ENCODE measurements at places on chromosomes 1 and 21. TPM values are rescaled to one million over a fixed set of nuclear protein-coding genes. Genes with fewer than 3 reads are reported as not detected.

PCP4 gene
- 0.92 TPM for total RNA-seq

AMY2A gene
- 9,792 TPM for total RNA-seq

COL8A2 gene
- total RNA-seq: 1.8 TPM

LAD1 gene
- total RNA-seq: 44.0 TPM

FASLG gene
- total RNA-seq: not detected

DNA sequence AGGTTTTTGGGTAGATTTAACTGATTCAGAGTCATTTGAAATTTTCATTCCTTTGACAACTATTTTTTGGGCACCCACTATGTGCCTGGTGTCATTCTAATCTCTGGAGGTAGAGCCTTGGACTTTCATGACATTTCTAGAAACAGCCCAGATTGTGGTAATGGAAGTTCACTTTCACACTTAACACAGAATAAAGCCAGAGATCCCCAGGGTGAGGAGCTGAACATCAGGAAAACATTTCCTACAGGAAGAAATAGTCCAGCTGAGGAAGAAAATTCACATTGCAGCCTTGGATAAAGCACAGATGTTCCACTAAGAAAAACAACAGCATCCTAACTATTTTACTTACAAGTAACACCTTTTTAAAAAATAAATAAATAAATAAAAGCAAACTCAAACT lies 102.4 kb upstream of the KRTAP19-8 start:
- DNase-seq: no peak

DNA sequence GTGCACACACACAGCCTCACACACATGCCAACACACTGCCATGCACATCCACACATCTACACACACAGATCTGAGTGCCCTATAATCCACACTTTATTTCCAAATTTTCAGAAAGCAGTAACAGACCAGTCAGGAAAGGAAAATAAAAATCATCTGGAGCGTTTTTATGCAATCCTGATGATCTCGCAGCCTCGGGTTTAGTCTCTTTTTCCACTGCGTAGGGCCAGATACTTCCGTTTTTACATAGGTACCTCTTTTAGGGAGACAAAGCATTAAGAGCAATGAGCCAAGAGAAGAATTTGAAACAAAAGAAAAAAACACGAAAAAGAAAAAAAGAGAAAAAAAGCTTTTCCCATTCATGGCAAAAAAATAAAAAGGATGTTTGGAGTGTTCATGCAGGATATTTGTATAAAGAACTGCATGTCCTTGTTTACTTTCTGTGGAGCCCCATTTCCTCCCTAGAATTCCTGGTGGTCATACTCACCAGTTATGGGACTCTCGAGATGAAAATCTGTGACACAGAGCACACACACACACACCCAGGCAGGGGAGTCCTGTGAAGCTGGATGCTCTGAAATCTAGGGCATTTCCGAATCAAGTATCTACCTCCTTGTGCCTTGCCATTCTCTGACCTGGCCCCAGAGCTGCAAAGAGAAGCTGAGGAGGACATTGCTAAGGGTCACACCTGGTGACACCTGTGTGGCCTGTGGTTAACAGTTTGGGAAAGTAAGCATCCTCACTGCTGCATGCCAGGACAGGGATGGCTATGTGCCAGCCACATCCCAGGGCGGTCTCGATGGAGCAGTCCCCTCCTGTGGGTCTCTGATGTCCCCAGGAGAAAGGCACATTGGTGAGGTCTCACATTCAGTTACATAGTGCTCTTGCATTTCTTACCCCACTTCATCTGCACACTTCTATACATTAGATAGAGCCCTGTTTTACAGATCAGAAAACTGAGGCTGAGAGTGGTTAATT lies 83.6 kb downstream of the RUNX1 start:
- DNase-seq: no peak

DNA sequence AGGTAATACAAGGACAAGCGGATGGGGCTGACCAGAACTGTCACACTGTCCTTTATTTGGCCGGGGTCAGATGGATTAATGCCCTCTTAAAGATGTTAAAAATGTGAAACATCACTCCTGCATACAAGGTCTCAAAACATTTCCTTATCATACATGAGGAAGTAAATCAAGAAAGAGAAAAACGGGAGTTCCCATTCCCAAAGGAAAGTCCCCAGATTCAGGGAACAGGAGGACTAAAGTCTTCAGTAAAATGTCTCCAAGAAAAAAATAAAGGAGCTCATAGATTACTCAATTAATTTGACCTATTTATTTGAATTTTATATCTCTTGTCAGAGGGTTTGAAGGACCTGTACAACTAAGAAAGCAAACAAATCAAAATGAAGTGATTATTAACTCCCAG lies 13.4 kb upstream of the HSD11B1 start:
- DNase-seq: no peak

DNA sequence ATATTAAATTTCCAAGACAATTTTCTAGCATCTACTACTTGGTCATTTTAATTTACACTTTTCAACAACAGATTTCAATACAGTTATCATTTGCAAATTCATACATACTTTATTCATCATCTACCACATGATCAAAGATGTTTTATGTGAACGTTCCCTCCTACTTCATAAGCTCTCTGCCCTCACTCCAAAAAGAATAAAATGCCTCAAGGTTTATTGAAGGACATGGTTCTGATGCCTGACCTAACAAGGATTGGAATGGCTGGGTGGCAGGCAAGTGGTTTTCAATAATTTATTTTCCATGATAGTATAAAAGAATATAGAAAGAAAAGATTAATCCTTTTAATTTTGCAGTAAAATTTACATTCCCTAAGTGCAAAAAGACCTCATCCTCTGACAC lies 5.4 kb downstream of the CDKN2C start:
- DNase-seq: no peak

- no peak for DNase-seq
These were observed 89.7 kb downstream of the SLC45A1 start for GRCh38 chr1:8407652-8408051.

- no peak for DNase-seq
These were observed 963.8 kb upstream of the B3GALT2 start for GRCh38 chr1:194150242-194150641.

GRCh38 chr21:42655796-42656770 lies 2.7 kb downstream of the PDE9A start:
- no peak for DNase-seq

GRCh38 chr1:79679916-79680315 lies 673.4 kb upstream of the ADGRL4 start:
- no peak for DNase-seq

GRCh38 chr1:89951766-89952604 lies 42.9 kb upstream of the ZNF326 start:
- no peak for DNase-seq

- no peak for DNase-seq
These were observed 97.4 kb downstream of the GIPC2 start for GRCh38 chr1:78143152-78143551.

DNA sequence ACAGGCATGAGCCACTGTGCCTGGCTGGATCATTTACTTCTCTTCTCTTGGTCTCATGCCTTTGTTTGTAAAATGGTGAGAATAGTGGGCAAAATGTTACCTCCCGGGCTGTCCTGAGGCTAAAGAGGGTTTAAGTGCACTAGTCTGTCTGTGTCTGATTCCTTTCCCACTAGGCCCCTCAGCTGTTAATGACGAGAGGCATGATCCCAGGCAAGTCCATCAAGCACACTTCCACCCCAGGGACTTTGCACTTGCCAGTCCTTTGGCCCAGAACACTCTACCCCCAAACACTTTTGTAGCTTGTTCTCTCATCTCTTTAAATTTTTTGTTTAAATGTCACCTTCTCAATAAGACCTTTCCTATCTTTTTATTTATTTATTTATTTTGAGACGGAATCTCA lies 13.8 kb upstream of the EPB41 start:
- peak; percentile 2 for DNase-seq

DNA sequence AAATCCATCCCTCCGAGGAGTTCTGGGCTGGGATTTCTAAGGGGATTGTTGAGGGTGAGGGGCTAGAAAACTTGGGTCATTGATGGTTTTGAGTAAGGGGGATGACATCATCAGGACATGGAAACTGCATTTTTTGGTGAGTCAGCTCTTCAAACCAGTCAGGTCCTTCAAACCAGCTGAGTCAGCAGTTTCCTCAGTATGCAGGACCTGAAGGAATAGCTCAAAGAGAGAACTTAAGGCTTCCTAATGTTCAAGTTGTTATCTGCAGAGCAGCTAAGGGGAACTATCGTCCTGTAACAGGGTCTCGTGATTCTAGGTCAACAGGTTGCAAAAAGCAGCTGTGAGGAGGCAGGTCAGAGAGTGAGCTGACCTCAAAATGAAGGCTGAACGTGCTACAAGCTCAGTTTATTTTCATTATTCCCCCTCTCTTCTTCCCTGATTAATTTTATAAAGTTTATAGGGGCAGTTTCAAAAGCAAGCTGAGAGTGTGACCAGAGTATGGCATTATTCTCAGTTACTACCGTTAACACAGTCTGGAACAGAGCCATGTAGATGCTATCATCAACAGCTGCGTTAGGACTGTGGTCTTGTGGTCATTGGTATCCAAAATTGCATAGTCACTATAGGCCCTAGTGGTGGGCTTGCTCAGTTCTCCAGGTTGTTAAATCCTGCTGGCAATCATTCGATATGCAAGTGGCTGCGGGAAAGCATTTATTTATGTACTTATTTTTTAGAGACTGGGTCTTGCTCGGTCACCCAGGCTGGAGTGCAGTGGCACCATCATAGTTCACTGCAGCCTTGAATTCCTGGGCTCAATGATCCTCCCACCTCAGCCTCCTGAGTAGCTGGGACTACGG lies 10.7 kb upstream of the SDC3 start:
- no peak for DNase-seq

DNA sequence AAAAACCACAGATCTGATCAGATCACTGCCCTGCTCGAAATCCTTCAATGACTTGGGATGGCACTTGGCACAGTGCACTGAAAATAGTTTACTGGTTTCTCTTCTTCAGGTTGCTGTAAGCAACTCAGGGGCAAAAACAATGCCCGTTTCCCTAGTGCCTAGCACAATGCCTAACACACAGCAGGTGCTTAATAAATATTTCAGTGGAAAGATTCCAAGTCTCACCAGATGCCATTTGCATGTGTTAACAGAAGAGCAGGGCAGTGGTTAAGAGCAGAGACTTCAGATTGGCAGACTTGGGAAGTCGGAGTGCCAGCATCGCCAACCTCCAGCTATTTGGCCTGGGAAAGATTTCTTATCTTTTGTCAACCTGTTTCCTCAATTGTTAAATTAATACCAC lies 10.9 kb upstream of the METTL25B start:
- DNase-seq: no peak

DNA sequence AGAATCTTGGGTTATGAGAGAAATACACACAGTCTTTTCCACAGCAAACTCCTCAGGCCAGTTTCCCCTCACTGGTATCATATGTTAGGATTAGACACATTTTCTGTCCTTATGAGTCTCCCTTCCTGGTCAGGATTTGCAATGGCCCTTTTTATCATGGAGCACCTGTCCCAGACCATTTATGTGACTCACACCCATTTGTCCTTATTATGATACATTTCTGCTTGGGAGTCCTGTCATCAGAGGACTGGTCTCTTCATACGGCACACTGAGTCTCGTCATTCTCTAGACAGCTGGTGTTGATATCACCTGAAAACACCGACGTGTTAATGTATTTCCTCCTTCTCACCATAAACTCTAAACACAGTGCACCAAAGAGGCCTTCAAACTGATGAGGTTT lies 105.0 kb upstream of the SYT6 start:
- DNase-seq: no peak

GRCh38 chr1:43634721-43635120 lies 15.2 kb upstream of the KDM4A start:
- no peak for DNase-seq

DNA sequence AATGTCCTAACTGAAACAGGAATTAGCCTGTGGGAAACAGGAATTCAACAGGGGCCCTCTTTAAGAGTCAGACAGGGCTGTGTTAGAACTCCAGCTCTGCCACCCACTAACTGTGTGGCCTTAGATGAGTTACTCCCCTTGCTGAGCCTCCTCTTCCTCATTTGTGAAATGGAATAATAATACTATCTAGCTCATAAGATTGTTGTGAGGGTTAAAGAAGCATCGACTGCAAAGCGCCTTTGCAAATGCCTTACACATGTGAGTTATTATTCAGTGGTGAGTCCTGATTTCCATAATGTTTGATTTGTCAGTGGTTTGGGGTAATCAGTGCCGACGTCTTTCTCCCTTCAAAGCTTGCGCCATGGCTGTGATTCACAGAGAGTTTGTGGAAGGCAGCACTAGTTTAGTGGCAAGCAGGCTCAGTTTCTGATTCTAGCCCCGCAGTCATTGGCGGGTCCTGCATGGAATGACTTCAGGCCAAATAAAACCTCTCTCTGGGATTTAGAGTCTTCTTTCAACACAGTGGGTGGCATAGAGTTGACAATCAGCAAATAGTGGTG lies 388.5 kb downstream of the PLPP3 start:
- no peak for DNase-seq

Data from pancreas (tissue), 10 donors.